Ovary (tissue), 10 donors: ENCODE measurements at places on chromosomes 12 and 14.

DNA sequence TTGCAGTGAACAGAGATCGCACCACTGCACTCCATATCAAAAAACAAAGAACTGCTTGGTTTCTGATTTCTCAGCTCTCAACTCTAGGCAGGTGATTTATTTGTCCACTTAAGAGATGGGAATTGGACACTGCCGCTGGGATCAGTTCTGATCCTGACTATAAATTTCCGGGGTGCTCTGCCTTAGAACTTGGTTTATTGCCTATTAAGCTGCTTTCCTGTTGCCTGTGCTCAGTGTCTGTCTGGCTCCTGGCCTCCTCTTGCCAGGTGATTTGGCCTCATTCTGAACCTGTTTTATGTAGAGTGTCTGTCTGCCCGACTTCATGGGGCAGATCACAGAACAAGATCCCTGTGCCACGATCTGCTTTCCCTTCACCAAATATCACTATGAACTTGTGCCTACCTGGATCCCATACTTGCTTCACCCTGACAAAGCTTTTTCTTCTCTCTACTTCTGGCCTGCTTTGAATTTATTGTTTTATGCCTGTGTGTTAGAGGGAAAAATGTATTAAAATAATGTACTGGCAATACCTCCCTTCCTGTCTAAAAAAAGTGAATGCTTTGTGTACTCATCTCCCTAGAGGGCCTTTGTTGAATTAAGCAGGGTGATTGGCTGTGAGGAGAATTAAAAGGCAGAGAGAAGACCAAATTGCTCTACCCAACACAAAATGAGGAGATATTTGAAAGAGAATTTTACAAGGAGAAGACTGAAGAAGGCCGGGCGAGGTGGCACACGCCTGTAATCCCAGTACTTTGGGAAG, 27.6 kb downstream of the CDKN1B start:
- no peak overlapping the region for H3K27ac ChIP-seq
- H3K4me1 ChIP-seq = peaks cover 6% of the 10 kb centered on the region
- no peak for DNase-seq
- no peak overlapping the region for H3K4me3 ChIP-seq
- H3K36me3 ChIP-seq = no peaks in the 10 kb centered on the region

DNA sequence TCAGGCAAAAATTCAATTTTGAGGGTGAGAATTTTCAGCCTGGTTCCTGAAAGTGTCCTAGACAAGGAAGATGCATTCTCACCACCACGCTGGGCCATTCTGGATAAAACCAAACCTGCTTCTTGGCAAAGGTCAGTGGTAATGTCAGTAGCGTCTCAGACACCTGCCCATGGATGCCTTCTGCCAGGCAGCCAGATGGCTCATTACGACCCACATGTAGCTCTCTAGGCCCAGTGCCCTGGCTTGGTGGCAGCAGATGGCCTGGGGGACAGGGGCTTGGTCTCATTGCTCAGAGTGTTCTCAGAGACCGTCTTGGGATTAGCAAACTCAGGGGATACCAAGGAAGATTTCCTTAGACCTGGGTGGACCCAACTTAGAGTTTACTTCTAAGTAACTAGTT, 105.1 kb downstream of the ARF6 start:
- no peak overlapping the region for H3K4me3 ChIP-seq
- no peaks in the 10 kb centered on the region for H3K36me3 ChIP-seq
- no peak overlapping the region for H3K27ac ChIP-seq
- DNase-seq = no peak
- H3K27me3 ChIP-seq = no peaks in the 10 kb centered on the region

DNA sequence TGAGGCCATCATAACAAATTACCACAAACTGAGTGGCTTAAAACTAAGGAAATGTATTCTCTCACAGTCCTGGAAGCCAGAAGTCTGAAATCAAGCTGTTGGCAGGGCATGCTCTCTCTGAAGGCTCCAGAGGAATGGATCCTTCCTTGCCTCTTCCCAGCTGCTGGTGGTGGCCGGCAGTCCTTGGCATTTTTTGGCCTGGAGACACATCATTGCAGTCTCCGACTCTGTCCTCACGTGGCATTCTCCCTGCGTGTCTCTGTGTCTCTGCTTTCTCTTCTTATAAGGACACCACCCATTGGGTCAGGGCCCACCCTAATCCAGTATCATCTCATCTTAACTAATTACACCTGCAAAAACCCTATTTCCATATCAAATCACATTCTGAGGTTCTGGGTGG, 206.1 kb downstream of the SLC41A2 start:
- no peaks in the 10 kb centered on the region for H3K36me3 ChIP-seq
- DNase-seq = no peak
- no peak overlapping the region for H3K4me3 ChIP-seq
- H3K27me3 ChIP-seq = no peaks in the 10 kb centered on the region
- H3K4me1 ChIP-seq = no peaks in the 10 kb centered on the region
- H3K27ac ChIP-seq = no peak overlapping the region

DNA sequence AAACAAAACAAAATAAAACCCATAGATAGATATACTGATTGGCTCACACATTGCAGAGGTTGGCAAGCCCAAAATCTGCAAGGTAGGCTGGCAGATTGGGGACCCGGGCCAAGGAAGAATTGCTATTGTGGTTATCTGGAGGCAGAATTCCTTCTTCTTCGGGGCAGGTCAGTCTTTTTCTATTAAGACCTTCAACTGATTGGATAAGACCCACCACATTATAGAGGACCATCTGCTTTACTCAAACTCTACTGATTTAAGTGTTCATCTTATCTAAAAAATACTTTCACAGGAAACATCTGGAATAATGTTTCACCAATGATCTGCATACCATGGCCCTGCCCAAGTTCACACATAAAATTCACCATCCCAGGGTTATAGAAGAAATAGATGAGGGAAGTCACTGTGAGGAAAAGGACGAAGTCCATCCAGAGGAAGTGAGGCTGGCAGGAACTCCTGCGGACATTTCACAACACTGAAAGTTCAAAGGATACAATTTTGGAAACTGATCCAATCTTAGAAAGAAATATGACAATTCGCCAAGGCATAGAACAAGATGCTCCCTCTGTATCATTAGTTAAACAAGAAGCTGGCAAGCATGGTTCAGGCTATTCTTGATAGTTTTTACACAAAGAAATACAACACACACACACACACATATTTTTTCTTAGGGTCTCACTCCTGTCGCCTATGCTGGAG, 127.6 kb upstream of the MED13L start:
- H3K4me3 ChIP-seq = no peak overlapping the region
- no peaks in the 10 kb centered on the region for H3K36me3 ChIP-seq
- H3K27ac ChIP-seq = no peak overlapping the region
- H3K27me3 ChIP-seq = no peaks in the 10 kb centered on the region
- no peak for DNase-seq

DNA sequence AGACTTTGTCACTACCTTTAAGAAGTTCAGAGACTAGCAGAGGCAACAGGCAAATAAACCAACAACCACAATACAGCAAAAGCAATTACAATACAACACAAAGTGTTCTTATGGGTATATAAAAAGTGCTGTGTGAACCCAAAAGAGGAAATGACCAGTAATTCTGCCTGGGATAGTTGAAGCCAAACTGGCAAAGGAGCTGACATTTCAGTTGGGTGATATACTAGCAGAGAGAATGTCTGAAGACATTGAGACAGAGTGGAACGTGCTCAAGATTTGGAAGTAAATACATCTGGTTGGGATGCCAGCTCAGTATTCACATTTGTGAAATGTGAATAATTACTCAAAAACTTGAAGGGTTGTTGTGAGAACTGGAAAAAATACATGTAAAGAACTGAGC, 80.6 kb upstream of the GTF2A1 start:
- H3K4me1 ChIP-seq = no peaks in the 10 kb centered on the region
- H3K27ac ChIP-seq = no peak overlapping the region
- H3K4me3 ChIP-seq = no peak overlapping the region
- no peak for DNase-seq
- H3K36me3 ChIP-seq = no peaks in the 10 kb centered on the region

DNA sequence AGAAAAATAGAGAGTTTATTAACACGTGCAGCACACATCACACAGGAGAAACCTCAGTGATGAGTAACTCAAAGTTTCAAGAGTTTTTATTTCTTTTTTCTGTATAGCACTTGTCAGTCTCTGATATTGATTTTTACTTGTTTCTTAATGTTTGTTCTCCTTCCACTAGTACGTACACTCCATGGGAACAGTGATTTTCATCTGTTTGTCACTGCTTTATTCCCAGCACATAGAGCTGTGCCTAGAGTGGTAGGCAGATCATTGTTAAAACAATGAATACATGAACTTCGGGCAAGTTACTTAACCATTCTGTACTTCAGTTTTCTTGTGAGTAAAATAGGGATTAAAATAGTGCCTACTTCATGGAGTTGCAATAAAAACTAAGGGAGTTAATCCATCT, 46.6 kb downstream of the ETV6 start:
- peaks cover 6% of the 10 kb centered on the region for H3K4me1 ChIP-seq
- H3K27me3 ChIP-seq = no peaks in the 10 kb centered on the region
- no peaks in the 10 kb centered on the region for H3K36me3 ChIP-seq

DNA sequence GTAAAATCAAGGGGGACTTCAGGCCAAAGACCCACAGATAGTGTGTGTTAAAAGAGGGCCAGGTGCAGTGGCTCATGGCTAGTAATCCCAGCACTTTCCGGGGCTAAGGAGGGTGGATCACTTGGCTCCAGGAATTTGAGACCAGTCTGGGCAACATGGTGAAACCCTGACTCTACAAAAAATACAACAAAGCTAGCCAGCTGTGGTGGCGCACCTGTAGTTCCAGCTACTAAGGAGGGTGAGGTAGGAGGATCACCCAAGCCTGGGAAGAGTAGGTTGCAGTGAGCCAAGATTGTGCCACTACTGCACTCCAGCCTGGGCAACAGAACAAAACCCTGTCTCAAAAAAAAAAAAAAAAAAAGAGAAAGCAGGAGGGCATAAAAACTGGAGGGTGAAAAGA, 8.5 kb downstream of the VCPKMT start:
- H3K4me1 ChIP-seq = no peaks in the 10 kb centered on the region
- H3K4me3 ChIP-seq = no peak overlapping the region

- no peaks in the 10 kb centered on the region for H3K27me3 ChIP-seq
- peak; percentile 21 for DNase-seq
- no peak overlapping the region for H3K4me3 ChIP-seq
- peaks cover 2% of the 10 kb centered on the region for H3K4me1 ChIP-seq
Measured at GRCh38 chr14:21105095-21105494, 4.2 kb downstream of the TMEM253 start.

GRCh38 chr14:66638689-66639088, 130.7 kb downstream of the GPHN start:
- DNase-seq = no peak
- no peaks in the 10 kb centered on the region for H3K36me3 ChIP-seq
- no peak overlapping the region for H3K4me3 ChIP-seq
- no peaks in the 10 kb centered on the region for H3K27me3 ChIP-seq
- no peak overlapping the region for H3K27ac ChIP-seq

DNA sequence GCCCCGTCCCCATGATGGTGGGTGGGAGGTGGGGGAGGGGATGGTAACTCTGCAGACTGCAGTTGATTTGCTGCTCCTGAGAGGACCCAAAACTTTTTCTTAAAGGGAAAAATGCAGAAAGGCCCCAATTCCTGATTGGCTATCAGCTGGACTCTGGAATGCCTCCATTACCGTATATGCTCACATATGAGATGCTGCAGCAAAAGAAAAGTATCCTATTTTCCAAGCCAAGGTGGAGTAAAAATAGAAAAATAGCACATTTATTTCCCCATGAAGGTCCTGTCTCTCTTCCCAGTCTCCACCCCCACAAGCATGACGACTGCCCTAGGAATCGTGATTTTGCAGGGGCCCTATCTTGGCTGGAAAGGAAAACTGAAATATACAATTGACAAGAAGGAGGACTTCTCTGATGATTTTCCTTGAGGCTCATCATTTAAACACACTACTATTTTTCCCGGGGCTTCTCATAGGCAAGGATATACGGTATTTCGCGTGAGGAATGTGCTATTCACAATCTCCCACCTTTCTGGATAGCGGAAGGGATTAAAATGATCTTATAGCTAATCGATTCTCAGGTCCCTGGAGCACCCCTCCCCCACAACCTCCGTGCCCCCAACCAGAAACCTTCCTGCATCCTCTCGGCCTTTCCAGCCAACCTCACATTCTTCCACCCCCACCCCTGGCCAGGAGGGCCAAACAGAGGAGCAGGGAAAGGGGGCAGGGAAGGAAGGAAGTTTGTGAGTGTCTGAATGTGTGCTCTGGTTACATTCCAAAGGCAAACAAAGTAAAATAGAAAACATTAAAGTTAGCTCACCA, 138.9 kb upstream of the CCND2 start:
- peaks cover 3% of the 10 kb centered on the region for H3K4me1 ChIP-seq
- no peak for DNase-seq
- no peak overlapping the region for H3K27ac ChIP-seq
- H3K4me3 ChIP-seq = no peak overlapping the region
- H3K36me3 ChIP-seq = no peaks in the 10 kb centered on the region
